Myometrial cell (primary cell): ENCODE measurements at places on chromosomes 4 and X. TPM values are rescaled to one million over a fixed set of nuclear protein-coding genes. Genes with fewer than 3 reads are reported as not detected.

The CHRDL1 gene
- total RNA-seq, result 3.2 and 4.3 TPM in 2 replicates

The ACE2 gene
- total RNA-seq, result not detected in 2 replicates

The LINC00632 gene
- 11.2 and 16.8 TPM in 2 replicates for total RNA-seq

The NSG1 gene
- 0.35 and 0.58 TPM in 2 replicates for total RNA-seq

The CENPE gene
- 12.6 and 14.4 TPM in 2 replicates for total RNA-seq

The FAM184B gene
- not detected in 2 replicates for total RNA-seq

The FAM47A gene
- not detected in 2 replicates for total RNA-seq

The NOCT gene
- total RNA-seq, result 8.1 and 10.3 TPM in 2 replicates

The RAB39B gene
- 0.35 TPM in 1 of 2 replicates, not detected in the other for total RNA-seq

The MAGEA11 gene
- total RNA-seq, result not detected in 2 replicates

The PAK3 gene
- 0.18 and 0.58 TPM in 2 replicates for total RNA-seq

The ODAPH gene
- not detected in 2 replicates for total RNA-seq

The SPANXN3 gene
- total RNA-seq, result not detected in 2 replicates

The DMRTC1 gene
- not detected in 2 replicates for total RNA-seq

The TREX2 gene
- not detected in 2 replicates for total RNA-seq

The KIAA1210 gene
- total RNA-seq, result not detected in 2 replicates

The STATH gene
- total RNA-seq, result not detected in 2 replicates

The POU4F2 gene
- not detected in 2 replicates for total RNA-seq

The AFM gene
- total RNA-seq, result not detected in 2 replicates

The PDHA2 gene
- total RNA-seq, result not detected in 2 replicates

The PCDH19 gene
- total RNA-seq, result under 0.01 TPM in 1 of 2 replicates, not detected in the other

The HOPX gene
- 3.9 and 5.5 TPM in 2 replicates for total RNA-seq

The TMPRSS11B gene
- not detected in 2 replicates for total RNA-seq

The GABRG1 gene
- not detected in 2 replicates for total RNA-seq

The CTAG1A gene
- not detected in 2 replicates for total RNA-seq

The CYLC1 gene
- total RNA-seq, result not detected in 2 replicates

The PHOX2B gene
- not detected in 2 replicates for total RNA-seq

The FABP2 gene
- not detected in 2 replicates for total RNA-seq

The PAGE4 gene
- not detected in 2 replicates for total RNA-seq

The CCNG2 gene
- total RNA-seq, result 6.1 and 12.9 TPM in 2 replicates

The RTL9 gene
- 0.18 TPM in 1 of 2 replicates, not detected in the other for total RNA-seq

The DUSP9 gene
- total RNA-seq, result 0.29 and 0.35 TPM in 2 replicates

The HMGN5 gene
- 0.29 and 0.89 TPM in 2 replicates for total RNA-seq

The OTUD6A gene
- total RNA-seq, result not detected in 2 replicates

The ATP2B3 gene
- total RNA-seq, result not detected in 2 replicates

The ETDA gene
- total RNA-seq, result not detected in 2 replicates

The PPP2R2C gene
- total RNA-seq, result not detected in 2 replicates

The SPACA5B gene
- not detected in 2 replicates for total RNA-seq

The HTN3 gene
- total RNA-seq, result not detected in 2 replicates

The CXorf49 gene
- total RNA-seq, result not detected in 2 replicates

The CEP44 gene
- 10.8 and 14.1 TPM in 2 replicates for total RNA-seq

The TCEAL2 gene
- not detected in 2 replicates for total RNA-seq

The INTS12 gene
- total RNA-seq, result 15.6 and 23.7 TPM in 2 replicates
